ENCODE measurements at places on chromosomes 7 and 10.
A peak's percentile ranks its signal among the peaks of the same experiment; 100 is the strongest.

GRCh38 chr10:120426306-120426705 lies 30.7 kb upstream of the PLPP4 start:
- no peak for DNase-seq

- DNase-seq = no peak
Measured at GRCh38 chr10:99560277-99561126, 27.8 kb downstream of the NKX2-3 start.

- no peak for DNase-seq
Measured at GRCh38 chr7:113652501-113652900, 266.3 kb downstream of the PPP1R3A start.

DNA sequence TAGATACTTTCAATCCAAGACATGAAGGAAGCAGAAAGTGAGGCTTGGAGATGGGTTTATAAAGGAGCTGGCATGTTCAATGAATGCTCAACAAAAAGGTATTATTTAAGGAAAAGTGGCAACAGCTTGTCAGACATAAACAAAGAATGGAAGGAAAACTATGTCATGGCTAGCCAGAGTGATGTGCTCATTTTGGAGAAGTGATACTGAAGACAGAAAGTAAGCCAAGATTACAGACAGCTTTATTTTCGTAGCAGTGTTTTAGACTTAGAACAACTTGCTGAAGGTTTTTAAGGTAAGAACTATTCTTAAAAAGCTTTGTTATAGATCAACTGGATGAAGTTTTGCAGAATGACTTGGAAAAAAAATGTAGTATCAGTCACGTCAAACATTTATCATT lies 160.5 kb upstream of the FERD3L start:
- no peak for DNase-seq

DNA sequence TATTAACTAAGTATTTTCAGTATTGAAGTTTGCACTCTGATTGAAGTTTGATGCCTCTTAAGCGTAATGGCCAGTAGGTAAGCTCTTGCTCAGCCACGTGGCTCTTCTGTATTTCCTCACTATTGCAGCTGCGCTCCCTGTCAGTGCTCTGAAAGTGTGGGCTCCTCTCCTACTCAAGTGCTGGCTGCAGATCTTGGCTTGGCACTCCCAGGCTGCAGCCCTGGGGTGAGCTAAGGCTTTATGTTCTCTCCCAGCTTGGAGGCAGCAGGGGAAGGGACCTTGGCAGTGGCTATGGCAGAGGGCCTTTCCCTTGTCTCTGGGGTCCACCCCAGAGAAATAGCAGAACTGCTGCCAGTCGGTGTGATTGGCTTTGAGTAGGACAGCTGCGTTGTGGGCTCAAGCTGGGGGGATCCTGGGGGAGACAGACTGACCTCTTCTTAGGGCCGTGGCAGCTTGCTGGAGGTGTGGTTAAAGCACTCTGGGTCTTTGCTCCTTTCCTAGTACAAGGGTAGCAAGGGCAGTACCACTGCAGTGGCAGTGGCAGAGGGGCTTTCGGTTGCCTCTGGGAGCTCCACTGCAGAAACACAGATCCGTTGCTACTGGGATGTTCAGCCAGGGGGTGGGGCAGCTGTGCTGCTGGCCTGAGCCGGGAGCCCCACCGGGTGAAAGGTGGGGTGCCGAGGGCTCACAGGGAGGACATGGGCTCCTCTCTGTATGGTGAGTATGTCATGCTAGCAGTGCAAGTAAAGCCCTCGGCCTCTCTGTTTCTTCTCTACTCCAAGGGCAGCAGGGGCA lies 100.5 kb downstream of the GLCCI1 start:
- no peak for DNase-seq

DNA sequence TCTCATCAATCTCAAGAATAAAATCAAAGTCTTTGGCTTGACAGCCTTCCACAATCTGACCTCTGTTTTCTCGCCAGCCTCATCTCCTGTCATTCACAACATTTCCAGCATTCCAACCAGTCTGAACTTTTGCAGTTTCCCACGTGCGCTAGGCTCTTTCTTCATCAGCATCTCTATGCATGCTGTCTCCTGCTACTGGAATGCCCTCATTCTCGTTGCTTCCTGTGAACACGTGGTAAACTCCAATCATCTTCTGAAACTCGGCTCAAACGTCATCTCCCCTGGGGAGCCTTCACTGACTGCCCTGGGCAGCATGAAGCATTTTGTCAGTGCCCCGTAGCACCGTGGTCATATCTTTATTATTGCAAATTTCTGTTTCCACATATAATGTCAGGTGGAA lies 12.2 kb upstream of the RSBN1L start:
- DNase-seq = peak; percentile 89

DNA sequence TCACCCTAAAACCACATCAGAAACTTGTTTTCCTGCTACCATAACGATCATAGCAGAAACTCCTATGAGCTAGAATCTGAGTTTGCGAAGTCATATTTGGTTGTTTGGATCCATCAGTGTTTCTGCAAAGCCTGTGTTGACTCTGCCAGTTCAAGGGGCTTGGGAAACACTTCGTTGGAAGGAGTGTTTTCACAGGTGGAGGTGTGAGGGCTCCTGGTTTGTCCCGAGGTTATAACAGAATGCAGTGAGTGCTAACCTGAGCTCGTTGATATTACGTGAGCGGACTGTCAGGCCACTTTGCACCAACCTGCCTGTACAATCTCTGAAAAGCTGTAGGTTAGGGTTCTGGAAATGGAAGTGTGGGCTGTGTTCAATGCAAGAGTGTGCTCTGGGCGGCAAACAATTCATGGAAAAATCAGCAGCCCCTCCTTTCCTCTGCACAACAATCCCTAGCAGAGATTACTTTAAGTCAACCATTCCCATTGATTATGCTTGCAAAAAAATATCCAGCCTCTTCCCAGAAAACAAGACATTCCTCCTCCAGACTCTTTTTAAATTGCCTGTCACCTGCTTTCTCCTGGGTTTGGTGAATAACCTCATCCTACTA lies 622.0 kb downstream of the TYW1 start:
- no peak for DNase-seq

DNA sequence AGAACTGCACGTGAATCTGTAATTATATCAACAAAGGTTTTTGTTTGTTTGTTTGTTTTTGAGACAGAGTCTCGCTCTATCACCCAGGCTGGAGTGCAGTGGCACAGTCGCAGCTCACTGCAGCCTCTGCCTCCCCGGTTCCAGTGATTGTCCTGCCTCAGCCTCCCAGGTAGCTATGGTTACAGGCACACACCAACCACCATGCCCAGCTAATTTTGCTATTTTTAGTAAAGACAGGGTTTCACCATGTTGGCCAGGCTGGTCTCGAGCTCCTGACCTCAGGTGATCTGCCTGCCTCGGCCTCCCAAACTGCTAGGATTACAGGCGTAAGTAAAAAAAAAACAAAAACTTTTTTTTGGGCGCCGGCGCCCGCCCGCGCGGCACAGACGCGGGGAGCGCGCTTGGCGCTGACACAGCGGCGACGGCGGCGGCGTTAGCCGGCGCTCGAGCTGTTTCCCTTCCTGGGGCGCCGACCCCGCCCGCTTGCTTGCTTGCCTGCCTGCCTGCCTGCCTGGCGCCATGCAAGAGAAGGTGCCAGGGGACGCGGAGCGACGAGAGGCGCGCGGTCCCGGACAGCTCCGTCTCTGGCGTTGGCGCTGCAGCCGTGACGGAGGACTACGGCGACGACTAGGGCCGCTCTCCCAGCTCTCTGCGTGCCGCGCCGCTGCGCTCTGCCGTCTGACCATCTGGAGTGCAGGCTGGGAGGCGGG lies 171.4 kb upstream of the NUPR2 start:
- DNase-seq = no peak

GRCh38 chr7:30699706-30700495 lies 17.6 kb upstream of the CRHR2 start:
- DNase-seq = no peak

- DNase-seq = no peak
Measured at GRCh38 chr10:65611592-65611991, 1314.2 kb upstream of the LRRTM3 start.

- DNase-seq = no peak
Measured at GRCh38 chr10:97188261-97188711, 2.5 kb upstream of the SLIT1 start.

DNA sequence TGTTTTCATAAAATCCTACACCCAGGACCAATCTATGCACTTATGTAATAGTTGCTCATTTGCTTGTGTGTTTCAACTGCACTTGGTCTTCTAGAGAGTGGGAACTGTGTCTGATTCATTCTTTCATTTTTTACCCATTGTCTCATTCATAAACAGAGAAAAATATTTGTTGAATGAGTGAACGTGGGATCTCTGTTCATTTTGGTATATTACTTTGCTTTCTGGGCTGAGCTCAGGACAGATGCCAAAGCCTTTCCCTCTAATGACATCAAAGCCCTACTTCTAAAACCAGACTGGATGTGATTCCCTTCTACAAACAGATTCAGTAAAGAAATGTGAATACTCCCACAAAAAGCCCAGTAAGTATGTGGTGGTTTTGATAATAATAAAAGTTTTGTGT lies 145.2 kb downstream of the ST7 start:
- no peak for DNase-seq

DNA sequence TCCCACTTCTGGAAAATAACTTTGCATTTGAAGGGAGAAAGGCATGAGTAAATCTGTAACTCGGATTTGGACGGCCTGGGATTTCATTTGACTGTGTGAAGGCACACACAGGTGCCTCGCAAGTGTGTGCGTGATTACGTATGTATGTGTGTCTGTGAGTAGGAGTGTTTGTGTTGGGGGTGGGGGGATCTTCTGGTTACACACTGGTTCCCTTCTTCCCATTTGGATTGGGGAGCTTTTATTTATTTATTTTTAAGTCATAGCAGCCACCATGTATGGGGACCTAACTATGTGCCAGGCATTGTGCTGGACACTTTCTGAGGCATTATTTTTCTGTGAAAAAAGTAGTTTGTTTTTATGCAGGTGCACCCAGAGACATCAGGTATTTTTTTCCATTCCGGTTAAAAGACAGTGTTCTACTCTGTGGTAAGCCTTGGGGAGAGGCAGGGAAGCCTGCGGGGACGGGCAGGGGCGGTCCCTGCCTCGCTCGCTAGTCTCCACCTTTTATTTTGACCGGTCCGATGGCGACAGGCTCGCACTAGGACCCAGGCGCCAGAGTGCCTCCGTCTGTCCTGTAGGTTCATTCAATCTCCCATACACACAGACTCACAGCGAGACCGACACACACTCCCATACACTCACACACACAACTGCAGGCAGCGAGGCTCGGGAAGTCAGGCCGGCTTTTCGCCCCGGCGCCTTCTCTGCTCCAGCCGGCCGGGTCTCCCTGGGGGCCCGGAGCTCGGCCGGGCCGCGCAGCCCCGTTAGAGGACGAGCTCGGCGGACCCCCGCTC lies at the start of gene MXI1:
Gene MXI1, plus strand, starts transcription at position 595 of the 794 bp plus-strand sequence. CDS start 204 bp downstream, outside the sequence.
- peak; percentile 94 for DNase-seq
